ENCODE measurements at places on chromosomes 13 and 19.

- no peak overlapping the region for H3K4me3 ChIP-seq
- no peak for DNase-seq
- H3K4me1 ChIP-seq = no peaks in the 10 kb centered on the region
- H3K27ac ChIP-seq = no peak overlapping the region
These were observed 4.6 kb downstream of the PCDH9 start for GRCh38 chr13:67225252-67226159.

DNA sequence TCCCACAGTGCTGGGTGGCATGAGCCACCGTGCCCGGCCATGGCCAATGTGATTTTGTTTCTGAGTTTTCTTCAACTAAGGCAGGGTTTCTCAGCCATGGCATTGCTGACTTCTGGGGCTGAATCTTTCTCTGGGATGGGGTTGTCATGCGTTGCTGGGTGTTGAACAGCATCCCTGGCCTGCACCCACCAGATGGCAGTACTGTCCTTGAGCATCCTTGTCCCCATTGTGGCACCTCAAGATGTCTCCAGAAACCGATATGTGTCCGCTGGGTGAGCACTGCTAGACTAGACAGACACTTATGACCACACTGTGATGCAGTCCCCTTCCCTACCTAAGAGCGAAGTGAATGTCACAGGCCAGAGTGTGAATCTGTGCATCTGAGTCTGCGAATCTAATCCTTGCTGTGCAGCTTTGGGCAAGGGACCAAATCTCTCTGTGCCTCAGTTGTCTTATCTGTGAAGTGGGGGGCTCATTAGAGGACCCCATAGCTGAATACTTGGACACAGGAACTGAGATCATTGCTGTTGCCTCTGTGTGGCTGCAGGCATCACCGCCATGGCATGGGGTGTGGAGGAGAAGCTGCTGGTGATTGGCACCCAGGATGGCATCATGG lies 50.3 kb upstream of the SIN3B start:
- H3K27me3 ChIP-seq = peaks cover 2% of the 10 kb centered on the region
- H3K27ac ChIP-seq = no peak overlapping the region
- H3K36me3 ChIP-seq = no peaks in the 10 kb centered on the region
- peak; percentile 32 for DNase-seq
- no peaks in the 10 kb centered on the region for H3K4me1 ChIP-seq

DNA sequence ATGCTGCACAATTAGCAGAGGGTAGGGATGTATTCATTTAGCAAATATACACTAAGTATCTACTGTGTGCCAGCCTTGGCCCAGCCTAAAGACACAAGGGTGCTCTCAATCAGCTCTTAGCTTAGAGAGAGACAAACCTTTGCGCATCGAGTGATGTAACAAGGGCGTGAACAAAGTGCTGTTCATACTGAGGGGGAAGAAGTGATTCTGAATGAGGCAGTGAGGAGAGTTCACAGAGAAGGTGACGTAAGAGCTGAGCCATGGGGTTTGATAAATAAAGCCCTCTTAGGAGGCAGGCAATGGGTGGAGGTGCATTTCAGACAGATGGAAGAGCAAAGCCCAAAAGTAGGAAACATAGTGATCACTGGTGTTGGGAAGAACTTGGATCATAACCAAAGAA lies 68.5 kb downstream of the FLT1 start:
- H3K27me3 ChIP-seq = no peaks in the 10 kb centered on the region
- no peaks in the 10 kb centered on the region for H3K36me3 ChIP-seq
- no peak overlapping the region for H3K4me3 ChIP-seq

DNA sequence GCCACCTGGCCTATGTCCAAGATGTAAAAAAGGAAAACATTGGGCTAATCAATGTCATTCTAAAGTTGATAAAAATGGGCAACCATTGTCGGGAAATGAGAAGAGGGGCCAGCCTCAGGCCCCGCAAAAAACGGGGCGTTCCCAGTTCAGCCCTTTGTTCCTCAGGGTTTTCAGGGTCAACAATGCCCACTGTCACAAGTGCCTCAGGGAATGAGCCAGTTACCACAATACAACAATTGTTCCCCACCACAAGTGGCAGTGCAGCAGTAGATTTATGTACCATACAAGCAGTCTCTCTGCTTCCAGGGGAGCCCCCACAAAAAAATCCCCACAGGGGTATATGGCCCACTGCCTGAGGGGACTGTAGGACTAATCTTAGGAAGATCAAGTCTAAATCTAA lies 112.5 kb downstream of the ZNF486 start:
- no peaks in the 10 kb centered on the region for H3K27me3 ChIP-seq
- no peaks in the 10 kb centered on the region for H3K36me3 ChIP-seq
- H3K4me3 ChIP-seq = no peak overlapping the region
- H3K4me1 ChIP-seq = no peaks in the 10 kb centered on the region

GRCh38 chr19:45613926-45614725 lies 12.1 kb upstream of the GPR4 start:
- H3K27me3 ChIP-seq = no peaks in the 10 kb centered on the region
- peaks cover 20% of the 10 kb centered on the region for H3K36me3 ChIP-seq
- no peak overlapping the region for H3K4me3 ChIP-seq
- peak overlapping the region; percentile 36 for H3K27ac ChIP-seq

GRCh38 chr13:65112123-65112522 lies 2118.0 kb downstream of the PCDH9 start:
- DNase-seq = peak; percentile 18
- H3K4me3 ChIP-seq = no peak overlapping the region
- H3K4me1 ChIP-seq = no peaks in the 10 kb centered on the region
- no peaks in the 10 kb centered on the region for H3K36me3 ChIP-seq
- no peak overlapping the region for H3K27ac ChIP-seq

GRCh38 chr19:41386442-41386841 lies 10.1 kb downstream of the TMEM91 start:
- no peak overlapping the region for H3K4me3 ChIP-seq
- H3K36me3 ChIP-seq = peaks cover 1% of the 10 kb centered on the region
- DNase-seq = no peak
- no peaks in the 10 kb centered on the region for H3K4me1 ChIP-seq
- H3K27ac ChIP-seq = no peak overlapping the region

- peak overlapping the region; percentile 98 for H3K4me3 ChIP-seq
- DNase-seq = no peak
- peaks cover 12% of the 10 kb centered on the region for H3K36me3 ChIP-seq
- H3K27ac ChIP-seq = no peak overlapping the region
These were observed 4.0 kb downstream of the PLEKHG2 start for GRCh38 chr19:39416152-39417120.

DNA sequence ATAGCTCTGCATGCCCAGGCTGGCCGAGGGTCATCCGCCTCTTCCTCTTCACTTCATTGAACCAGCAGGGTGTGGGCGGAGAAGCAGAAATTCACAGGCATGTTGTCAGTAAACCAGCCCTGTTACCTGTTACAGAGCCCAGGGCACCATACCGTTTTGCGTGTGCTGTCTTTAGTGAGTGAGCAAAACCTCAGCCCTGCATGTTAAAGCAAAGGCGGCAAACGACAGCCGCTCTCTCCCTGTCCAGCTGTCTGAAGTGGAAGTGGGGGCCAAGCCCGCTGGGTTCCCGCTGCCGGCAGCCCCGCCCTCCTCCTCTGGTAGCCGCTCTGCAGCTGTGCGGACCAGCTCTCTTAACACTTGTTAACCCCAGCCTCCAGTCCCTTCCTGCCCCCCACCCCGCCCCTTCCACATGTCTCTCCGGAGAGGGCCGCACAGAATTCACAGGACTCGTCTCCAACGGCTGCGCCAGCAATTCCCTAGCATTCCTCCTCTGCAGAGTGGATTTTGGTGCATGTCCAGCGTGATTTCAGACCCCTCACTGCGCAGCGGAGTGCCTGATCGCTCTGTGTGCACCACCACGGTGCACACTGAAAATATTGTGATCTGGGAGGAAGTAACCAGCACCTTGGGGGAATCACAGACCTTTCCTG lies 12.7 kb downstream of the KLHL26 start:
- DNase-seq = peak; percentile 74
- peak overlapping the region; percentile 99 for H3K27ac ChIP-seq
- H3K4me1 ChIP-seq = peaks cover 30% of the 10 kb centered on the region
- H3K4me3 ChIP-seq = peak overlapping the region; percentile 11
- H3K27me3 ChIP-seq = no peaks in the 10 kb centered on the region

GRCh38 chr19:5149932-5150901 lies 181.3 kb downstream of the KDM4B start:
- H3K36me3 ChIP-seq = peaks cover 3% of the 10 kb centered on the region
- no peak for DNase-seq
- no peak overlapping the region for H3K4me3 ChIP-seq
- no peaks in the 10 kb centered on the region for H3K4me1 ChIP-seq
- H3K27me3 ChIP-seq = no peaks in the 10 kb centered on the region

GRCh38 chr19:45578861-45579260 lies 5.7 kb downstream of the OPA3 start:
- H3K4me1 ChIP-seq = peaks cover 15% of the 10 kb centered on the region
- H3K27me3 ChIP-seq = no peaks in the 10 kb centered on the region
- no peak overlapping the region for H3K4me3 ChIP-seq
- H3K36me3 ChIP-seq = no peaks in the 10 kb centered on the region

- H3K27ac ChIP-seq = no peak overlapping the region
- H3K4me1 ChIP-seq = no peaks in the 10 kb centered on the region
- no peaks in the 10 kb centered on the region for H3K36me3 ChIP-seq
These were observed 98.5 kb upstream of the SOX1 start for GRCh38 chr13:111968336-111969010.

DNA sequence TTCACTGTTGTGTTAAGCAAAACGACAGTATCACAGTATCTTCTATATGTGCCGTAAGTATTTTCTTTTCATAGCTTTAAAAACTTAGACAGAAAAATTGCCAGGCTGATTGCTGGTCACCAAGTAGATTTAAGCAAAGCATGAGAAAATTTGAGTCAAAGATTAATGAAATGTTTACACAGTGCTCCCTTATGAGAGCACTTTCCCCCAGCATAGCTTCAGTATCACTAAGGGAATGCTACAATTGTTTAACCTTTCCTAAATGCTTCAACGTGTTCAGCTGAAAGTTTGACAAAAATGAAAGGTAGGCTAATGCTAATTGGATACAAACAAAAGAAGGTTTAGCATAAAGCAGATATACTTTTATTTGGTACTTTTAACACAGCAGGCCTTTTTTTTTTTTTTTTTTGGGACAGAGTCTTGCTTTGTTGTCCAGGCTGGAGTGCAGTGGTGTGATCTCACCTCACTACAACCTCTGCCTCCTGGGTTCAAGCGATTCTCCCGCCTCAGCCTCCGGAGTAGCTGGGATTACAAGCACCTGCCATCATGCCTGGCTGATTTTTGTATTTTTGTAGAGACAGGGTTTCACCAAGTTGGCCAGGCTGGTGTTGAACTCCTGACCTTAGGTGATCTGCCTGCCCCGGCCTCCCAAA lies 23.4 kb downstream of the PCCA start:
- H3K27me3 ChIP-seq = no peaks in the 10 kb centered on the region
- H3K4me1 ChIP-seq = no peaks in the 10 kb centered on the region
- no peak overlapping the region for H3K27ac ChIP-seq
- no peak overlapping the region for H3K4me3 ChIP-seq
- DNase-seq = no peak

GRCh38 chr19:48540110-48540509 lies 11.9 kb upstream of the SULT2B1 start:
- H3K4me3 ChIP-seq = no peak overlapping the region
- no peaks in the 10 kb centered on the region for H3K27me3 ChIP-seq
- DNase-seq = no peak
- H3K27ac ChIP-seq = no peak overlapping the region

DNA sequence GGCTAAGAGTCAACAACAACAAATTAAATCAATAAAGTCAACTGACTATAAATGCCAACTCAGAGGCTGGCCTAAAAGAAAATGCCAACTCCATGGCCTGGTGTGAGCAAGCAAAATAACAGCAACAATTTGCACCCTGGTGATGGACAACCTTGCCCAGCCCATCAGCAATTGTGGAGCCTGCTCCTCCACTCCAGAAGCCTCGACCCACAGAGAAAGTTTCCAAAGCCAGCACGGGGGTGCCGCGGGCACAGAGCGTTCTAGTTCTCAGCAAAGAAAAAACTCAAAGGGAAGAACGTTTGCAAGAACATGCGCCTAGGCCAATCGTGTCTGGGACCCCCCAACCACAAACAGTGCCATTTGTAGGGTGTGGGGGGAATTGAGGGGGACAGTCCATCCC lies 11.3 kb downstream of the EPS15L1 start:
- no peaks in the 10 kb centered on the region for H3K27me3 ChIP-seq
- H3K36me3 ChIP-seq = no peaks in the 10 kb centered on the region
- no peak overlapping the region for H3K4me3 ChIP-seq
- H3K27ac ChIP-seq = no peak overlapping the region
